ENCODE measurements at places on chromosomes 6 and 20.

DNA sequence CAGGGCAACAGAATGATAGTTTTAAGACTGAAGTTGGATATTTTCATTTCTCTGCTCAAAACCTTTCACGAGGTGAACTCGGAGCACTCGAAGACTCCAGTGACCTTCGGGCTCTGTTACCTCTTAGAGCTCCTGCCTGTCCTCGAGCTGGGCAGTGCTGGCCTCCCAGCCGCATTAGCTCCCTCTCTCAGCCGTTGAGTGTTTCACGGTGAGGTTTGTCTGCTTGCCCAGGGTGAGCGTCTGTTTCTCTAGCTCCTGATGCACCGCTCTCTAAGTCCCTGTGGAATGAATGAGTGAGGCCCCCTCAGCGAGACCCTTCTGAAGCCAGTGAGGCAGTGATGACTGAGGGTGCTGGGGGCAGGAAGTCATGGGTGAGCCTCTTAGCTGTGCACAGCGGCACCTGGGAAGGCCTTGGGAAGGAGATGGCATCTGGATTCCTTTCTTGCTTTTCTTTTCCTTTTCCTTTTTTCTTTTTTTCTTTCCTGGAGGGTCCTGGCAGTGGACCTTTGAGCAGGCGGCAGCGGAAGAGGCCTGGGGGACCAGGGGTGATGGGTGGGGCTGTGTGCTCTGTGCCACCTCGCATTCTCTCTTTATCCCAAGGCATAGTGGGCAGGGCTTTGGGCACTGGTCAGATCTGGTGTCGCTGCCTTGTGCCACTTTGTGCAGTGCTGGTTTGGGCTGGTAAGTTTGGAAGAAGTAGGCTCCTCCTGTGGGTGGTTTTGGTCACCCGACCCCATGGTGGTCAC, 2.2 kb downstream of the PSMG4 start:
- no peak for DNase-seq

DNA sequence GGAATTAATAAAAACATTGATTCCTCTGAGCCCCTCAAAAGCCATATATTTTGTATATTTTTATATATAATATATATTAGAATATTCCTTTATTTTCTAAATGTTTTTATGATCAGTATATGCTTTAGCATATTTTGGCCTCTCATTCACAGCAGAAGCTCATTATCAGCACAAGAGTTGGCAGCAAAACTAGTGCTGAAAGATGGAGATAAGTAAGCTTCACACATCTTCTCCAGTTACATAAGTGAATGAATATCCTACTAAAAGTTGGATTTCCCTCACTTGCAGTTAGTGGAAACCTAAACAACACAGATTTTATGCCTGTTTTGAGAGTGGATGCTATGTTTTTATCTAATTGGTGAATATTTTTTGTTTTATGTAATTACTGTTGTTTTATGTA, 1303.8 kb upstream of the ADGRB3 start:
- DNase-seq, result no peak

GRCh38 chr20:37579106-37579505, 51.4 kb upstream of the BLCAP start:
- DNase-seq, result no peak

- no peak for DNase-seq
Measured at GRCh38 chr20:50710492-50711063, 19.2 kb upstream of the RIPOR3 start.

GRCh38 chr6:124066269-124066668, 262.6 kb downstream of the NKAIN2 start:
- DNase-seq, result no peak

- no peak for DNase-seq
Measured at GRCh38 chr6:124671324-124671723, 290.9 kb upstream of the RNF217 start.

- DNase-seq, result no peak
Measured at GRCh38 chr6:115137910-115138309, 795.1 kb upstream of the HS3ST5 start.

GRCh38 chr6:20061952-20062351, 150.3 kb downstream of the MBOAT1 start:
- DNase-seq, result no peak

GRCh38 chr6:69238067-69238466, 558.7 kb downstream of the LMBRD1 start:
- no peak for DNase-seq

- DNase-seq, result no peak
Measured at GRCh38 chr6:155549928-155550327, 94.3 kb upstream of the NOX3 start.

DNA sequence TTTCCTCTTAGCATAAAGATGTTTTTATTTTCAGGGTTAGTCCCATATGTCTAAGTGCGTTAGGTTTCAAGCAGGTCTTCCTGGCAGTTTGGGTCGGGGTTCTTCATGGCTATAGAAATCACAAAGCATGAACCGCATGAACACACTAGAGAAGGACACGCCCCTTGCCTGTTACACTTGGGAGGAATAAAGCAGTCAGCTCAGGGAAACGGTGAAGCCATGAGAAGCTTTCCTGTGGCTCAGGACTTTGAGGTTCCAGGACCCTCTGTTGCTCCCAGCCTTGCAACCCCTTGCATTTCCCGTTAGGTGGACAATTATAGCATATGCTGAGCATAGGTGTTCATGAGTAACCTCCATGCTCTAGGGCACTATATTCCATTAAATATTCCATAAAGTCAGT, 96.7 kb downstream of the SYCP2 start:
- DNase-seq, result no peak

- no peak for DNase-seq
Measured at GRCh38 chr6:46420921-46421638, 70.2 kb downstream of the RCAN2 start.

- DNase-seq, result no peak
Measured at GRCh38 chr20:36173451-36173933, 19.0 kb downstream of the EPB41L1 start.

- DNase-seq, result no peak
Measured at GRCh38 chr6:87932361-87932760, 115.3 kb upstream of the SPACA1 start.

DNA sequence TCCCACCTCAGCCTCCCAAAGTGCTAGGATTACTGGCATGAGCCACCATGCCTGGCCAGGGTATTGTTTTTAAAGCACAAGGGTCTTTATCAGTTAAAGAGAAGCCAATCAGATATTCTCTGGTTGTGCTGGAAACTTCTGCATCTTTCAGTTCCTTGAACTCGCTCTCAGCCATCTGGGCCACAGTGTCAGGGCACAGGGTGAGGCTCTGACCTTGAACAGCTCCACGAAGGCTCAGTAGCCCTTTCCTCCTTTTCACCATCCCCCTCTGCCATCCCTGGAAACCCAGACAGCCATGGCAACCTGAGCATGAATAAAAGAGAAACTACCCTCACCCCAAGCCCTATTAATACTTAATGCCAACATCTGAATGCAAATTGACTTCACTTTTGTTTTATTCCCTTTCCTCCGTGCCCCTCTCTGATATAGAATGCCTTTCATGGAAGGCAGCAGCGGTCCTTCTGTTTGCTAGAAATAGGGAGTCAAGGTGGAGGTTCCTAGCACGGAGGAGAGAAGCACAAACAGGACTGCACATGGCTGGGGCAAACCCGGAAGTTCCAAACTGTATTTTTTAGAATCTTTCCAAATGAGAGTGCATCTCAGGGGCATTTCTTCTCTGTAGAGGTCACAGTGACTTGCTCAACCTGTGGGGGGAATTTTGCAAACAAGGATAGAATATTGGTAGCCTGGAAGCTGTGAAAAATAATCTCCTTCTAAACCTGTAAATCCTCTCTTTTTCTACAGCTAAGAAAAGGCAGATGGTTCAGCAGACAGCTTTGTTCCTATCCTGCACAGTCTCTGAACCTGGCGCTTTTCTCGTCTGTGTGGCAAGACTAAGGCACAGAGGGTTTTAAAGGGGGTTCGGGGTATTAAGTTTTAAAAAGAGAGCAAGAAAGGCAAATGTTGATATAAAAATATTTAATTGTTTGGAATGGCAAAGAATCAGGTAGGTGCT, 176.4 kb upstream of the RREB1 start:
- DNase-seq, result no peak

DNA sequence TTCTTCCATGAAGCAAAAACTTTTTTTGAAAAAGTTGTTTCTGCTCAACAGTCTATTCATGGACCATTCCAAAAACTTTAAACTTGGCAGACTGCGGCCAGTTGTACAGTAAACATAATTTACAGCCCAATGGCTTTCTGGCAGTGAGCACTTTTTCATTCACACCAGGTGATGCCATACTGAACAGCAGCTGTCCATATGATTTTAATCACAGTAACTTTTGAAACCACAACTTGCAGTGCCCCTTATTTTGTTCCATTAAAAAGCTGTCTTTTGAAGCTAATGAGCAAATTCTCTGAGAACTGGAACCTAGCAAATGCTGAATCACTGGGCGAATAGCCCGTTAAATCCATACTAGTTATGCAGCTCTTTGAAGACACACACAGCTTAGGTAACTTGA, 576.6 kb downstream of the PTPRT start:
- DNase-seq, result no peak

DNA sequence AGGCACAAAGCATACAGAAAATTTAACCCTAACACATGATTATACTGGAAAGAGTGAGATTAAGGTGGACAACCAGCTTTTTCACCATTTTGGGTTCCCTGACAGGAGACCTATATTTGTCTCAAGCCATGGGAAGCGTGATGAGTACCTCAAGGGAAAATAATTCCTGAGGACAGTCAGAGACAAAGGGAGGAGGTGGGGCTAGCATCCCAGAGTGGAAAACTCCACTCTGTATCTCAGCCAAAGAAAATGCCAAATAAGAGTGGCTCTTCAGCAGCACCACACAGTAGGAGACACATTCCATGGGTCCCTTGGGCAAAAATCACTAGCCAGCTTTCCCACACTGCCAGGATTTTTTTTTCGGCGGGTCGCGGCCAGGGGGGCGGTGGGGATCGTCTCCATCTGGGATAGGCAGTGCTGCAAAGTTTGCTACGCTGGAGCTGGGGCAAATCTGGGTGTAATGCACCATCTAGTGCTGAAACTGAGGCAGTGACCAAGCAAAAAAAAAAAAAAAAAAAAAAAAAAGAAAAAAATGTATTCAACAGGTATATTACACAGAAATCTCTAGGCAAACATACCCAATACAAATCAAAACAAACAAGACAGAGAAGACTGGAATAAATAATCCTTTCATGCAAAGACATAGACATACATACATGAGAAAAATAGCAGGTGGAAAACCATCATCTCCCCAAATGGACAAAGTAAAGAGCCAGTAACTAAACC, 77.3 kb upstream of the SLC35F1 start:
- DNase-seq, result no peak

DNA sequence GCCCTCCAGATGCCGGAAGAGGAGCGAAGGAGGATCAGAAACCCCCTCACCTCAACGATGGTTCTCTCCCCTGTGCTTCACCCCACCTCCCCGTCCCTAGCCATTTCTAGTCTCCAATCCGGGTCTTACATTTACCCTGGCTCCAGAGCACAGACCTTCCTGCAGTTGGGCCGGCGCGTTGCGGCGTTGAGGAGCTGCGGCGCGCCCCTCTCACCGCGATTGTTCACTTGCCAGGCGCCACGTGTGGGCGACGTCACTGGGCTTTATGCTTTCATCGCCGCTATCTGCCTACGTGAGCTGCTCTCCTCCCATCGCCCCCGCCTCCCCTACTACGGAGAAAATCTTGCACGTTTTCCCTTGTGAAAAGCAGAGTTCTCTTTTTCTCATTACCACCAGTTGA, at the start of gene CRISP2:
Gene CRISP2, minus strand, starts transcription at position 198 of the 400 bp plus-strand sequence. CDS start 4,347 bp downstream, outside the sequence.
- no peak for DNase-seq

DNA sequence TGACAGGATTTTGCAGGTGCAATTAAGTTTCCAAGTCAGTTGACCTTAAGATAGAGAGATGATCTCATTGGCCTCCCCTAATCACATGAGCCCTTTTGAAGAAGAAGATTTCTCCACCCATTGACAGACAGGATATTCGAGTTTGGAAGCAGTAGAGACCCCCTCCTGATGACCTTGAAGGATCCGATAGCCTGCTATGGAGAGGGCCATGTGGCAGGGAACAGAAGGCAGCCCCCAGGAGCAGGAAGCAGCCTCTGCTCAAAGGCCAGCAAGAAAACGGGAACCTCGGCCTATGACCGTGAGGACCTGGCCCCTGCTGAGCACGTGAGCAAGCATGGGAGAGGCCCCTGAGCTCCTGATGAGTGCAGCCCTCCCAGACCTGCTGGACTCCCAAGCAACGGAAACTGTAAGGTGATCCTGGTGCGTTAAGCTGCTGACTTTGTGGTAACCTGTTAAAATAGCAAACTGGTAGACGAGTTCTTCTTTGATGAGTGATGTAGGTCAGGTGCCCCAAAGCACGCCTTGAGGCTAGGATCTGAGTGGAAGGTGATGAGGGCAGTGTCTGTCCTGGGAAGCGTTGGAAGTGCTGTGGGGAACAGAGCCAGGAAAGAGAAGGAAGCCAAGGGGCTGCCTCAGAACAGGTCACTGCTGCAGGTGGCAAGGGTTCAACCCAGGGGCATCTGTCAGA, 18.5 kb upstream of the TUBB2A start:
- DNase-seq, result no peak

DNA sequence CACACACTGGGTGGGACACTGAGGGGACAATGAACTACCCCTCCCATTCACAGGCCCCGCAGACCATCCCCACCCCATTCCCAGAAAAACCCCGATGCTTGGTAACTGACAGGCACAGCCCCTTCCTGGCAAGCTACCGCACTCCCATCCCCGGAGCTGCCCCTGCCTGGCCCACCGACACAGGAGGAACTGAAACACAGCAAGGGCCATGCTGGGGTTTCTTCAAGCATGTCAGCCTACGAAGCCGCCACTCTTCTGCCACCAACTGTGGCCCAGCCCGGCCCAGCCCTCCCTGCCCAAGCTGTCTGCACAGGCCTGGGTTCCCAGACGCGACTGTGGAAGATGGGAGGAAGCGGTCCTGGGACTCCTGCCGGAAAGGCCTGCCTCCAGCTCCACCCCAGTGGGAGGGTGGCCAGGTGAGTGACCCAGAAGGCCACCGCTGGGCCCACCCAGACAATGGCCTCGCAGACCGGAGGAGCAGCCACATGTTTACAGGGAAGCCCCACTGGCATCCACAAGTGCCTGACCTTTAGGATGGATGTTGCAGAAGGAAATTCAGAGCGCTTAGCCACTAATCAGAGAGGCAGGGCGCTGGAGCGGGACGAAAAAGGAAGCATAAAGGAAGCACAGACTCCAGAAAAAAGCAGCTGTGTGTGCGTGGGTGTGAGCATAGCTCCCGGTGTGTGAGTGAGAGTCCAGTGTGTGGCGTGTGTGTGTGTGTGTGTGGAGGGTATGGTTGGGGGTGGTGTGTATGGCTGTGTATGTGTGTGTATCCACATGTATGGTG, 91.6 kb downstream of the PRND start:
- no peak for DNase-seq

GRCh38 chr20:16505894-16506293, 67.4 kb downstream of the KIF16B start:
- no peak for DNase-seq

GRCh38 chr20:48530957-48531356, 296.8 kb downstream of the PREX1 start:
- DNase-seq, result no peak

DNA sequence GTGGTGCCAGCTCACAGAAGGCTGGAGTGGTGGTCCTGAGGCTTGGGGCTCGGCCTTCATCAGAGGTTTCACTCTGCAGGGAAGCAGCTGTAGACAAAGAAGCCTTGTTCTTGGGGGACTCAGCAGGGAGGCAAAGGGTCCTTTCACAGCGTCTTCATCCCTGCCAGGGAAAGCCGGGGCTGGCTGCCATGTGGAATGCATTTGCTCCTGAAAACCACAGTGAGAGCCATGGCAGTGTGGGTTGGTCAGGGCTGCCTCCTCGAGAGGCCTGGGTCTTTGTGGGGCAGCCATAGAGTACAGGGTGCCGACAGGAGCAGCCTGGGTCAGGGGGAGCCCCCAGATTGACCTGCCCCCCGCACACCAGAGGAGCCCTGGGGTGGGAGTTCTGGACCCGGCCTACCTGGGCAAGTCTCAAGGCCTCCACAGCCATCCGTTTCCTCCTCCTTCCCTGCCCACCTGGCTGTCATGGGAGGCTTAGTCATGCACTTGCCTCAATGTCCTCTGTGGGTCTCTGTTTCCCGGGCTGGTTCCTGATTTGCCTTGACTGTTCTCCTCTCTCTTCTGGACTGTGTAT, 144.0 kb downstream of the CDC5L start:
- no peak for DNase-seq

All from omental fat pad (tissue), 4 donors.